ENCODE measurements at places on chromosomes 16 and 17. TPM values are rescaled to one million over a fixed set of nuclear protein-coding genes. Genes with fewer than 3 reads are reported as not detected.
A peak's percentile ranks its signal among the peaks of the same experiment; 100 is the strongest.

DNA sequence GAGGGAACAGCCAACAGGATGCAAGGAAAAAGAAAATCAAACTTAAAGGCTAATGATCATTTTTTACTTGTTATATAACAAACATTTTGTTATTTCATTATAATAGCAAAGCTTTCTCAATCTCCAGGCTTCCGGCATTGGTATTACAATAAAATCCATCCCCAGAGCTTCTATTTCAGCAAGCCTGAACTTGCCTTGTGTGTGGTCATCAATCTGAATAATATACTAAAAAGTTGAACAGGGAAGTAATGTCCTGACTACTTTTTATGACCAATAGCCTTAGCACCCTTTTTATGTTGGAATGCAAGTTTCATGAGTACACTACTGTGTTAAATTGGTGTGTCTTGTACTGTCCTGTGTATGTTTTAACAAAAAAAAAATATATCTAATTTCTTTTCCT, 27.1 kb upstream of the VWA3A start:
- no peak for DNase-seq

DNA sequence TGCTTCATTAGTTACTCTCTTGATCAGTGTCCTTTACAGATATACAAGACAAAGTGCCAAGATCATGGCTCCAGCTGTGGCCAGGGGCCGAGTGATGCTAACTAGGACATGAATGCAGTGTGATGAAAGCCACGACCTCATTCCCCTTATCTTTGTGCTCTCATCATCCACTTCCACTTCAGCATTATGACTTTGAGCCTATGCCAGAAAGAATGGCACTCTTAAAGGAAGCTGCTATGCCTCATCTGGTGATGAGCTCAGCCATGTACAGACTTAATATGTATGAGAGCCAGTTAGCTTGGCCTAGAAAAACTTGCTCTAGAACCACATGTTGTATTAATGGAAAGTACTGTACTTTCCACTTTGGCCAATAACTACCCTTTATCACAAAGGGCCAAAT, 179.1 kb downstream of the TOX3 start:
- no peak for DNase-seq

DNA sequence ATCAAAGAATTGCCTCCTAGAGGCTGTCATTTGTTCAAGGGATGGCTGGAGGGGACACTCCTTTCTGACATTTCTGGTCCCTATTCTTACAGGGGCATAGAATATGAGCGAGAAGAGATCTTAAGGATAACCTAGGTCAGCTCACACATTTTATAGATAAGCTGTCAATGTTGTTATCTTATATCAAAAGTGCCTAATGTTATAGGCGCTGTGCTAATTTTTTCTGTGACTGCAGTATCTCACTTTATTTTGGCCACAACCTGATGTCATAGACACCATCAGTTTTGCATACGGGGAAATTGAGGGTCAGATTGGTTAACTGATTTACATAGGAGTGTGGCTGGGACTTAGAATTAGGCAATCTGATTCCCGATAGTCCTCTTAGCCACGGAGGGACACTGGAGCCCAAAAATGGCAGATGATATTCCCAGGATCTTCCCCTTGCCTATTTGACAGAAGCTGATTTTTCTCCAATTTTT, 1.2 kb downstream of the CPD start:
- DNase-seq, result no peak

DNA sequence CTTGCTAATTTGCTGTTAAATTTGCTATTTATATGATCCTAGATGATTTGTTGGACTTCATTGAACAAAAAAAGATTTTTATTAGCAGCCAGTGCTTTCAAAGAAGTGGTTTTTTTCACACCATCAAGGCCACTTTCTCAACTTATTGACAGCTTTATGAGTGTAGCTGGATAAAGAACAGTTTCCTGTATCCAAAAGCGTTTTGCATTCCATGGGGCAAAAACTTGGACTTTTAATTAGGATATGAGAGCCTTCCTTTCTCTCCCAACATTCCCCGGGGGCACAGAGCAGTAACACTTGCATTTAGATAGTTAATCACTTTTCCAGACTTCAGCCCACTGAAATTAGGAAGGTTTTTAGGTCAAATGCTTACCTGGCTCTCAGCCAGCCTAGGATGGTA, 177.1 kb upstream of the ELAC2 start:
- DNase-seq, result no peak

- DNase-seq, result peak; percentile 81
Measured at GRCh38 chr17:43760254-43760852, 1.8 kb upstream of the SOST start.

DNA sequence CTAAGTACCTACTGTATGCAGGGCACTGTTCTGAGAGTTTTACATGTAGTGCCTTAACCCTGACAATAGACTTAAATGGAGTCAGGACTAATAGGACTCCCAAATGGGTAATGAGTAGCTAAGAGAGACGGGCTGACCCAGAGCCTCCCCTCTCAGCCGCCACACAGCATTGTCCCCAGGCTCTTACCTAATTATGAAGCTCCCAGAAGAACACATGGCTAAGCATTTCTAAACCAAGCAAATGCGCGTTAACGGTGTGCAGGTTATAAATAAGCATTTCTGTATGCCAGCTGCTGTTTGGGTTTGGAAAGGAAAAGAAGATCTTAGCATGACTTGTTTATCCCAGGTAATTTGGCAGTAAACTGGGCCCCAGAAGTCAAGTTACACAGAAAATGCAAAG, 14.3 kb downstream of the KATNIP start:
- DNase-seq, result no peak

- DNase-seq, result no peak
Measured at GRCh38 chr17:28693869-28694268, 17.8 kb downstream of the PROCA1 start.

GRCh38 chr17:70110443-70110880, 35.4 kb downstream of the KCNJ16 start:
- DNase-seq, result peak; percentile 6

The OTOP3 gene
- total RNA-seq, result not detected

The CWC25 gene
- total RNA-seq, result 14.1 TPM

The CCDC144A gene
- total RNA-seq, result 2.5 TPM

The SETD6 gene
- 35.2 TPM for total RNA-seq

The FN3K gene
- total RNA-seq, result 8.0 TPM

The IL21R gene
- total RNA-seq, result 0.39 TPM

Measured in A673 (cell line).